ENCODE measurements at places on chromosomes 12 and 14.

- no peaks in the 10 kb centered on the region for H3K4me1 ChIP-seq
- no peak overlapping the region for H3K4me3 ChIP-seq
- H3K27me3 ChIP-seq, result no peaks in the 10 kb centered on the region
- DNase-seq, result no peak
- no peak overlapping the region for H3K27ac ChIP-seq
These were observed 157.1 kb downstream of the NTF3 start for GRCh38 chr12:5589054-5589453.

DNA sequence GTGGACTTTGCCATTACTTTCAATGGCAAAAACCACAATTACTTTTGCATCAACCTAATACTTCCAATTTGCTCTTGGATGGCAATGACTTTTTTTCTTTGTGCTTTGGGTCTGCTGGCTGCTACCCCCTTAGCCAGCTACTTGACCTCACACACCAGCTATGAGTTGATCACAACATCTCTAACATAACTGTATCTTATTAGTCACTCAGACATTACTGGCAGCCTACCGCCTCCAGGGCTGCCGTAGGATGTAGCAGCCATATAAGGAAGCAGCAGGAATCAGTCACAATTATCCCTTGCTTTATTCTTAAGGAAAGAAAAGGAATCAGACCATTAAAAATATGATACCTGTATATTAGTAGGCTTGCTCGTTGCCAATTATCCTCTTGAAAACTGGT lies 260.5 kb downstream of the ADAMTS20 start:
- H3K4me3 ChIP-seq, result no peak overlapping the region
- peaks cover 2% of the 10 kb centered on the region for H3K4me1 ChIP-seq

DNA sequence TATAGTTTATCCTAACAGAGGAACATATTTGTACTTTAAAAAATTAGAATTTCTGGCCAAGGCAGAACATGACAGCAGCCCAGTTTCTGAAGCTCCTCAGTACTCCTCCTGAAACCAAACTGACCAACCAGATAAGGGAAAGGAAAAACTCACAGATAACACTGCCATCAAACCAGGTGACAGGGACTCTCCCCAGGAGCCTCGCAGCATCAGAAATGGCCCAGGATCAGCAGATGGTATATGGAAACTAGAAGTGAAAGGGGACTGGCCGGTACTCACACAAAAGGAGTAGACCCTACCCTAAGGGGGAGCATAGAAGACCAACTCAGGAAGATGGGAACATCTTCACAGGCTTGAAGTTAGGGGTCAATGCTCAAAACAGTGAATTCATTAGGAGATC lies 22.0 kb downstream of the GALC start:
- peaks cover 1% of the 10 kb centered on the region for H3K36me3 ChIP-seq
- H3K4me1 ChIP-seq, result no peaks in the 10 kb centered on the region
- no peak for DNase-seq
- no peaks in the 10 kb centered on the region for H3K27me3 ChIP-seq
- H3K4me3 ChIP-seq, result no peak overlapping the region
- H3K27ac ChIP-seq, result no peak overlapping the region

- no peaks in the 10 kb centered on the region for H3K36me3 ChIP-seq
- peak overlapping the region; percentile 85 for H3K27ac ChIP-seq
- DNase-seq, result no peak
- no peaks in the 10 kb centered on the region for H3K4me1 ChIP-seq
- no peaks in the 10 kb centered on the region for H3K27me3 ChIP-seq
These were observed 70.8 kb downstream of the DPF3 start for GRCh38 chr14:72822946-72823611.

GRCh38 chr14:61150851-61151250 lies 130.3 kb downstream of the TMEM30B start:
- H3K27me3 ChIP-seq, result no peaks in the 10 kb centered on the region
- no peak overlapping the region for H3K27ac ChIP-seq

GRCh38 chr12:43836475-43836989 lies 651 bp downstream of the TMEM117 start:
- H3K36me3 ChIP-seq, result no peaks in the 10 kb centered on the region
- H3K4me3 ChIP-seq, result peak overlapping the region; percentile 84
- no peaks in the 10 kb centered on the region for H3K27me3 ChIP-seq
- peak overlapping the region; percentile 99 for H3K27ac ChIP-seq
- peak; percentile 18 for DNase-seq
- peaks cover 4% of the 10 kb centered on the region for H3K4me1 ChIP-seq

Data from lung (tissue), 17 donors.